ENCODE measurements at places on chromosomes 11 and 22.

GRCh38 chr22:33842006-33842354 is 78.3 kb downstream of the LARGE1 start:
- no peaks in the 10 kb centered on the region for H3K4me1 ChIP-seq
- H3K36me3 ChIP-seq: no peaks in the 10 kb centered on the region
- H3K27me3 ChIP-seq: no peaks in the 10 kb centered on the region
- DNase-seq: no peak

GRCh38 chr11:105149477-105149876 is 9.9 kb upstream of the CARD18 start:
- H3K27ac ChIP-seq: no peak overlapping the region
- H3K4me1 ChIP-seq: no peaks in the 10 kb centered on the region
- H3K4me3 ChIP-seq: no peak overlapping the region
- no peak for DNase-seq

DNA sequence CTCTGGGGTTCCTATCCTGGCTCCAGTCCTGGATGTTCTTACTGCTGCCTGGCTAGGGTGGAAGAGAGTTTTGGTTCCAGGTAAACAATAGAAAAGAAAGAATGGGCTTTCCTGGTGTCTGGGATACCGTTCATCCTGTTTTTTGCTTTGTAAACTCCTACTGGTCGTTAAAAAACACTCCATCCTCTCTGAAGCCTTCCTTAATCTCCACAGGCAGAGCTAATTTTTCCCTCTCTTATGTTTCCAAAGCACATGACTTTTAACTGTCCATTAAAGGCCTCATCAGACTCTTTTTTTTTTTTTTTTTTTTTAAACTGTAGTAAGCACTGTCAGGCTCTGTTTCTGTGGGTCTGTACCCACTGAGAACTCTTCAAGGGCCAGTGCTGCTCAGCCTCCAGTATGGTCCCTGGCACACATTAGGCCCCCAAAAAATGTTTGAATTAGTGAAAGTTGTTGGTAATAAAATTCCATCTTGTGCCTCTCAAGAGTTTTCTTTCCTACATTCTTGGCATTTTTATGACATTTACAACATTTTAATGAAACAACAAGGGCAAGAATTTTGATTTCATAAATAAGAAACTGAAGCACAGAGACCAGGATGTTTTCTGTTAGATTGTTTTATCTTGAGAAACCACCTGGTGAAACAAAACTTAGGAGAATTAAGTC is 104.2 kb downstream of the TEAD1 start:
- H3K27me3 ChIP-seq: peaks cover 25% of the 10 kb centered on the region
- no peak for DNase-seq
- no peak overlapping the region for H3K4me3 ChIP-seq
- no peaks in the 10 kb centered on the region for H3K36me3 ChIP-seq

DNA sequence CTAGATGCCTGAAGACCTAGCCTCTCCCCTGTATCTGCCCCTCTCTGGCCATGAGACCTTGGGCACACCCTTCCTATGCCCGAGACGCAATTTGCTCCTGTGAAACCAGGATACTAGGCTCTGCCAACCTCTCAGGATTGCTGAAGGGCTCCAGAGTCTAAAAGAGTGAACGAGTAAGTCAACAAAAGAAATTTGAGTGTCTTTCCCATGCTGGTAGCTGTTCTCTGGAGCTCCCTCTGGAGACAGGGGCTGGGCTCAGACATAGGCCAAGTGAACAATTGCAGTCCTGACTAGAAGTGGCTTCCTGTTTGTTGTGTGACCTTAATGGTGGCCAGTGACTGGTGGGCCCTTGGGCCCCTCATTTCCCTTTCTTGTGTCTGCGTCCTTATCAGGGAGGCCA is 189.0 kb upstream of the NARS2 start:
- peaks cover 2% of the 10 kb centered on the region for H3K27me3 ChIP-seq
- no peak for DNase-seq
- H3K27ac ChIP-seq: no peak overlapping the region
- no peaks in the 10 kb centered on the region for H3K36me3 ChIP-seq
- H3K4me1 ChIP-seq: no peaks in the 10 kb centered on the region

- H3K27me3 ChIP-seq: no peaks in the 10 kb centered on the region
- peaks cover 58% of the 10 kb centered on the region for H3K36me3 ChIP-seq
- no peak overlapping the region for H3K27ac ChIP-seq
- peaks cover 40% of the 10 kb centered on the region for H3K4me1 ChIP-seq
Measured at GRCh38 chr22:39514373-39514973, 5.9 kb upstream of the ATF4 start.

- H3K4me1 ChIP-seq: no peaks in the 10 kb centered on the region
- no peak overlapping the region for H3K4me3 ChIP-seq
- H3K27me3 ChIP-seq: no peaks in the 10 kb centered on the region
Measured at GRCh38 chr11:68727783-68728182, 23.5 kb downstream of the TESMIN start.

Data from activated CD4-positive, alpha-beta T cell treated with anti-CD3 and anti-CD28 coated beads, Interleukin-2, amount 10 ng/mL, durations not matched to agents 7 days and 5 days (primary cell).